D721Med (cell line): ENCODE measurements at places on chromosomes 3 and 15.

- no peak for DNase-seq
Observed at GRCh38 chr15:89127054-89127702, 38.9 kb downstream of the ABHD2 start.

DNA sequence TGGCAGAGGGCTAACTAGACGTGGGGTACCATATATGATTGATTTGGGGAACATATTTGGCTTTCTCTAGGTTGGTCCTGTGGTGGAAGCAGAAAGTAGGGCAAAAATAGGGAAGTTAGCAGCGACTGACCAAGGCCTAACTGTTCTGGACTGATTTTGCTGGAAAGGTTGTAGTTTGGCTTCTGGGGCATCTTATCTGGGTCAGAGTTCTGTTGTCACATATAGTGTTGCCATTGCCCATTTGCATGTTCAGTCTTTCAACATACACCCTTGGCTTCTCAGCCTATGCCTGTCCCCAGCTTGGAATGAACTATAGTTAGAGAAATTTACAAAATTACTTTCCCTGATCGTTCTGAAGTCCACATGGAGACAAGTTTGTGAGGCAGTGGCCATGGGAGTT, 426.5 kb downstream of the TBC1D5 start:
- no peak for DNase-seq

DNA sequence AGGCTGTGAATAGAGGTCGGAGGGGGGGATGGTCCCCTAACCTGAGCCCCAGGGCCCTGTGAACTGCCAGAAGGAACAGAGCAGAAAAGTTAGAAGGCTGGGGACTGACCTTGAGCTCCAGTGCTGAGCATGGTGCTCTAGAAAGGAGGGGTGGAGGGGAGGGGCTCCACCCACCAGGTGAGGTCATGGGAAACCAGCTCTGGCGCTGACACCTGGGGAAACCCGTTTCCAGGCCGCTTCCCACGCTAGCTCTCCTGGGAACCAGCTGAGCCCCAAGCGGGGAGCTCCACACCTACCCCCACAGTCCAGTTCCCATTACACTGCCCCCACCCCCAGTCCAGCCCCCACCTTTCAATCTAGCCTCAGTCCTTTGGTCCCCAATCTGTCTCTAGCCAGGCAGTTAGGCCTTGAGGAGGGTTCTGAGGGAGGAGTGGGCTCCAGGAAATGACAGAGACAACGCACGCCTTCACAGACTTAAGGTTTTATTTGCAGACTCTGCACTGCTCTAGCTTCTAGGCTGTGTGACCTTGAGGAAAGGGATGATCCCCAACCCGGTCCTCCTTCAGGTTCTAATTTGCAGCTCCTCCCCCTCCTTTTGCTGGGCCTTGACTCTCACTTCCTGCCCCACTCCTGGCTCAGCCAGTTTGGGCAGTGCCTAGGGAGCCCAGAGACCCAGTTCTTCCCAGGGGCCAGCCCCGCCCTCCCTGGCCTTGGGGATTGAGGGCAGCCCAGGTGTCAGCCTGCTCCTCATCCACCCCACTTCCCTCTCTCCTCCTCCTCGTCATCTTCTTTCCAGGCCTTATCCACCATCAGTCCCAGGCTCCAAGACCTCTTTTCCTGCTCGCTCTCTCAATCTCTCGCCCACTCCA, 2.1 kb downstream of the RHOV start:
- DNase-seq = peak; percentile 9

- DNase-seq = no peak
Observed at GRCh38 chr15:35064576-35065190, 20.4 kb downstream of the NANOGP8 start.

- DNase-seq = no peak
Observed at GRCh38 chr15:28017423-28017924, 81.6 kb downstream of the OCA2 start.

DNA sequence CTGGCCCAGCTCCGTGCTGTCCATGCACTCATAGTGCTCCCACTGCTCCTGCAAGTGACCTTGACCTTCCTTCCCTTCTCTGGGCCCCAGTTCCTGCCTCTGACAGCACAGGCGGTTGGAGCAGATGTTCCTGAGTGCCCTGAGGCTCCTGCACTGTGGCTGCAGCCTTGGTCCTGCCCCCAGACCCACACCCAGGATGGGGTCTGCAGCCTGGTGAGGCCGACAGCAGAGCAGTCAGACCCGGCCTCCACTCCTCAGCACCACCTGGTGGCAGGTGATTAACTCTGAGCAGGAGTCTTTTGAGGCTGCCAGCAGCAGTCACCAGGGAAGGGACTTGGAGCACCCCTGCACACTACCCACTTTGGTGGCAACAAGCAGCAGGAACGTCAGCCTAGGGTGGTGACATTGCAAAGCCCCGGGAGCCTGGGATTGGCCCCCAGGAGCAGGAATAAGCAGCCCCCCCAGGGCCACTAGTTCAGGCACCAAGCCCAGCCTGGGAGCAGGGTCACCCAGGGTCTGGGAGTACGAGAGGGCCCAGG, 64.6 kb downstream of the CYP11A1 start:
- DNase-seq = peak; percentile 83

DNA sequence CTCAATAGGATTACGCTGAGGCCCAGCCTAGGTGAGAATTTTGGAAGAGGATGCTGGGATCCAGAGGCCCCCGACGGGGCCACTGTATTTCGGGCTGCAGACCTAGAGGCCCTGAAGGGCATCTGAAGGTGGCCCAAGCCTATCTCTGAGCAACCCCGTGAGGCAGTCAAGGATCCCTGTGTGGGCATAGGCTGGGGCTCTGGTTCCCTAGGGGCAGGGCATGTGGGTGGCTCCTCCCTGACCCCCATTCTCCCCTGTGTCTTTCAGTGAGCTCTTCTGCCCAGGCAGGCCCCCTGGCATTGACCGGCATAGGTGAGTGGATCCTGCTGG, 216.0 kb downstream of the SNRPN start:
- DNase-seq = no peak

DNA sequence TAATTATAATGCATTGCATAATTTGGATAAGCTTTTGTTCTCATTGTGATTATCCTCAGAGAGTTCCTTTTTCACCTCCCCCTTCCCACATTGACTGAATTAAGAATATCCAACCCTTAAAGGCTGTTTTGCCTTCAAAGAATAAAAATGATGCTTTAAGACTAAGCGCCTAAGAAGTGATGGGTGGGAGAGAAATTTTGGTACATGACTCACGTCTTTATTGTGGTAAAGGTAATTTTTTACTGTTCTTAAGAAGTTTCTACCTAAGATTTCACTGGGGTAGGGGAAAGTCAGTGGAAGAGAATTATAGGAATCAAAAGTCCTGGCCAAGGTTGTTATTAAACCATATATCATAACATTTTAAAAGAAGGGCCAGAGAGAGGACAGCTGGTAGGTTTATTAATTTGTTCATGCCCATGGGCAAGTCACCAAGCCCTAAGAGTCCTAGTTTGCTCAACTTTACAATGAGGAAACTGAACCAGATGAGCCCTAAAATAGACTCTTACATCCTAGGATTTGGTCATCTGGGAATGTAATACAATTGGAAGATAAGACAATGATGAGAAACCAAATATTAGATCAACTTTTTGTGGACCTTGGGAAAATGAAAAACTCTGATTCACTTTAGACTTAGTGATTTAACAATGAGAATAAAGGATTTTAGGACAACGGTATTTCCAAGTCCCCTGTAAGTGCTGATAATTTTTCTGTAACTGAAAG, 101.1 kb upstream of the RASGRP1 start:
- DNase-seq = no peak

DNA sequence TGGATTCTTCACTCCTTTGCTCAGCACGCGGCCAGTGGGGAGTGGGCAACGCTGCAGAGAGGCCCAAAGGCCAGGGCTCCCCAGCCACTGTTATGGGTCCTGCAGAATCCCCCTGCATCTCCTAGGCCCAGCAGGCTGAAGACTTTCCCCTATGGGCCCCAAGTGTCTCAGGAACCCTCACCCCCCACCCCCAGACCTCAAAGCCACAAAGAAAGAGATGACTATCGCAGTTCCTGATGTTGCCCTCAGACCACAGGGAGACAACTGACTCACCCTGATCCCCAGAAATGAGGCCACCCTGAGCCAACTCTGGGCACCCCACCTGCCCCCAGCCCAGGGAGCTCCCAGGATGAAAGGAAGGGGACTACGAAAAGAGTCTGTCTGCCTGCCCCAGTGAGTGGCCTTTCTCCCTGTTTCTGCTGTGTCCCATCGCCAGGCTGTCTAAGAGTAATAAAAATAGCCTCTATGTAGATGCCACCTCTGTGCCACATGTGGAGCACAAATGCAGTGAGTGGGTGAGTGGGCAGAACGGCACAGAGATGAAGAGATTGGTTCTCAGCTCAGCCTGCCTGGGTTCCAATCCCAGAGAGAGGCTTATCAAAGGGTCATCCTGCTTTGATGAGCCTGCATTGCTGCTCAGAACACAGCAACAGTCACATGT, 283.0 kb downstream of the UACA start:
- no peak for DNase-seq

- DNase-seq = no peak
Observed at GRCh38 chr3:62843508-62843907, 31.7 kb downstream of the CADPS start.

GRCh38 chr3:193842029-193842798, 249.2 kb downstream of the OPA1 start:
- no peak for DNase-seq

DNA sequence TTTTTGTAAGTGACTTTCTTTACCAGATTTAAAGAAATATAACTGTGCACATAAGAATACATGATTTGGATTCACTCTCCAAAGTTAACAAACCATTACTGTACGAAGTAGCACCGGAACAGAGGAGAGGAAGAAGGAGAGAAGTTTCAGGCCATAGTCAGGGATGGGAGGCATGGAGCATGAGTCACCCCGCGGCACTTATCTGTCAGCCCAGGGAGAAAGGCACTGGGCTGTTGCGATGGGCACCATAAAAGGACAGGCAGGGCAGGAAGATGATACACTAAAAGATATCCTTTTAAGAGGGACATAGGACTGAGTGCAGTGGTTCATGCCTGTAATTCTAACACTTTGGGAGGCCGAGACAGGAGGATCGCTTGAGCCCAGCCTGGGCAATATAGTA, 37.0 kb downstream of the TTC23 start:
- no peak for DNase-seq

DNA sequence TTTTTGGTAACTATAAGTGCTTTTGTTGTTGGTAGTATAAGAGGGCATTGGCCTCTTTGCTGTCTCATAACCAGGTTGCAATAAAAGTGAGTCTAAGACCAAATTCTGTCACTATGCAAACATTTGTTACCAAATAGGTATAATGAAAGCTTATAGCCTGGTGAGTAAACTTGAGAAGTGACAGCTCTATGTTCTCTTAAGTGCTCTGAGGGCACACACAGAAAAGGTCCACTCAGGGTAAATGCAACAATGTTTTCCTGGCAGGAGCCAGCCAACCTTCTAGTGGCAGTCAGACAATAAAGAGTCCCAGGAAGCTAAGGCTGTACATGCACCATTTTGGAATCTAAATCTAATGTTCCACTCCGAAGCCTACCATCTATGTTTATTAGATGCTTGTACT, 262.1 kb upstream of the TGFBR2 start:
- no peak for DNase-seq

GRCh38 chr3:177694316-177694715, 497.0 kb upstream of the TBL1XR1 start:
- no peak for DNase-seq

GRCh38 chr3:195086341-195086740, 184.6 kb downstream of the XXYLT1 start:
- DNase-seq = no peak
